ENCODE measurements at places on chromosomes 13 and 19. TPM values are rescaled to one million over a fixed set of nuclear protein-coding genes. Genes with fewer than 3 reads are reported as not detected.

ZNF536 gene
- 2.0 TPM for total RNA-seq

GPR12 gene
- total RNA-seq: not detected

- DNase-seq: no peak
These were observed 5.3 kb downstream of the NDUFA3 start for GRCh38 chr19:54107876-54108490.

- no peak for DNase-seq
These were observed 1.8 kb downstream of the INSR start for GRCh38 chr19:7292352-7292949.

DNA sequence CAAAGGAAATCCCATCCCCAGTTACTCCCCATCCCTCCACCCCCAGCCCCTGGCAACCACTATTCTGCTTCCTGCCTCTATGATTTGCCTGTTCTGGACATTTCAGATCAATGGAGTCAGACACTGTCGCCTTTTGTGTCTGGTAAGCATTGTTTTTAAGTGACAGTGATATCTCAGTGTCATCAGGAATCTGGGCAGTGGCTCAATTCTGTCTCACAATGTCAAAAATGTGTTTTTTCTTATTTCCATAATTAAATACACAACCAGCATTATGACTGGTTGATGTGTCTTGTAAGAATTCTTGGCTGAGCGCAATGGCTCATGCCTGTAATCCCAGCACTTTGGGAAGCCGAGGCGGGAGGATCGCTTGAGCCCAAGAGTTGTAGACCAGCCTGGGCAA is 20.2 kb upstream of the PGLS start:
- no peak for DNase-seq

LILRB1 gene
- total RNA-seq: not detected

CEACAM20 gene
- total RNA-seq: not detected

GRCh38 chr13:28250542-28250941 is 112.2 kb downstream of the PAN3 start:
- DNase-seq: no peak

- DNase-seq: no peak
These were observed 12.7 kb downstream of the ARHGAP45 start for GRCh38 chr19:1079566-1080111.

DNA sequence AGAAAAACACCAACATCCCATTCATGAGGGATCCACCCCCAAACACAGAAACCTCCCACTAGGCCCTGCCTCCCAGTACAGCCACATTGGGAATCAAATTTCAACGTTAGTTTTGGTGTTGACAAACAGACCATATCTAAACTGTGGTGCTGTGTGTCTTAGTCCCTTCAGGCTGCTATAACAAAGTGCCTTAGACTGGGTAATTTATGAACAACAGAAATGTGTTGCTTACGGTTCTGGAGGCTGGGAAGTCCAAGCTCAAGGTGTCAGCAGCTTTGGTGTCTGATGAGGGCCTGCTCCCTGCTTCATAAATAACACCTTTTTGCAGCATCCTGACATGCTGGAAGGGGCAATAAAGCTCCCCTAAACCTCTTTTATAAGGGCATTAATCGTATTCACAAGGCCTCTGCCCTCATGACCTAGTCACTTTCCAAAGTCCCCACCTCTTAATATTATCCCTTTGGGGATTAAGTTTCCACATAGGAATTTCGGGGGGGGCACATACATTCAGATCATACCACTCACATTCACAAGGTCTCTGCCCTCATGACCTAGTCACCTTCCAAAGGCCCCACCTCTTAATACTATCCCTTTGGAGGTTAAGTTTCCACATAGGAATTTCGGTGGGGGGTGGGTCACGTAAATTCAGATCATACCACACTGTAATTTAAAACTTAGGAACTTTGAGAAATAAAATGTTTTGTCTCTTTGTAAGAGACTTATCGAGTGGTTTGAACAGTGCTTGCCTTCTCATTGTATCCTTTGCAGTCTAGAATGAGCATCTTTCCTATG is 27.5 kb downstream of the ZNF507 start:
- no peak for DNase-seq

DNA sequence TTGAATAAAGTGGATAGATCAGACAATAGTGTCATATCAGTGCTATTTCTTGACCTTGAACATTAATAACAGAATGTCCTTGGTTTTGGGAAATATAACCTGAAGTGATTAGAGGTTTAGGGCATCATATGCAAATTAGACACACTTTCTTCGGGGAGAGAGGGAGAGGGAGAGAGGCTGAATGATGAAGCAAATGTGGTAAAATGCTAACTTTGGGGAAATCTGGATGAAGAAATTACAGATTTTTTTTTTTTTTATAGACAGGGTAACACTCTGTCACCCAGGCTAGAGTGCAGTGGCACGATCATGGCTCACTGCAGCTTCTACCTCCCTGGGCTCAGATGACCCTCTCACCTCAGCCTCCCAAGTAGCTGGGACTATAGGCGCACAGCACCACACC is 3.9 kb upstream of the NCR1 start:
- DNase-seq: no peak

DNA sequence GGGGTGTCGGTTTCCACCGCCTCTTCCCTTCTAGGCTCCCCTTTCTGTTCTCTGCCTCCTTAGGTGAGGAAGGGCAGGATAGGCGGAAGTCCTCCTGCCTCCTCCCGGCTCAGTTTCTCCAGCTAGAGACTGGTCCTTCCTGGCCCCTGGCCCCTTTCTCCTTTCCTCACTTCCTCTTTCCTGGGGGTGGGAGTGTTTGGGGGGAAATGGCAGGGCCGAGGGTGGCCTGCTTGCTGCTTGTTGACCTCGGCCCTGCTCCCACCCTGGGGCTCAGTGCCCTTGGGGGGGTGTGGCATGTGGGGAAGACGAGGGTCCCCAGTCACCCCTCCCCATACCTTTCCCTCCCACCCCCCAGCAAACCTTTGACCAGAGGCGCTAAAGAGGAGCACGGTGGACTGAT is 5.0 kb downstream of the U2AF2 start:
- DNase-seq: no peak

DNA sequence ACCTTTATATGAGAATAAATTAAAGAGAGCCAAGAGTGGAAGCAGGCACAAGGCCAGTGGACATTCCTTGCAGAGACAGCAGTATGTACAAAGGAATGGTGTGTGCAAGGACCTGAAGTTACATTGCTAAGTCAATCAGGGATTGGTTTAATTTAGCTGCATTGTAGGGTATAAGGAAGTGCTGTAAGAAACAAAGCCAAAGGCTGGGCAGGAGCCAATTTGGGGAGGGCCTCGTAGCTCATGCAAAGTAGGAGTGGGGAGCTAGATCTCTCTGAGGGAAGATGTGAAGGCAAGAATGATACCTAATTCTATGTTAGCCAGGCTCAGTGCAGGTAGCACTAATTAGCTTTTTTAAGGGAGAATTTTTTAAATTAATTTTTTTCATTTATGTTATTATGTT is 76.7 kb downstream of the SLAIN1 start:
- no peak for DNase-seq

DNA sequence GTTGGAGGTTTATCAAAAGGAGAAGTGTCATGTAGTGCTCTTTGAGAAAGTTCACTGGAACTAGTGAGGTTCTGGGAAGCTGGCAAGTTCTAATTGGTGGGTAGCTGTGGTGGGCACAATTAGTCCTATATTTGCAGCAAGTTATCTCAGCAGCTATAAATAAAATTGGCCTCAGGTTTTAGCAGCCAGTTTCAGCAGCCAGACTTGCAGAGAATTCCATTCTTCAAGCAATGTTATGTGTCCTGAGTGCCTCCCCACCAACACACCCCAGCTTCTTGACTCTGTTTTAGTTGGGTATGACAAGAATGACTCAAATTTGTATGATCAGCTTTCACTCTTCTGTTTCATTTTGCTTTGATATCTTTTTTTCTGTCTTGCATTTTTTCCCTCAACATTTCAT is 4.7 kb downstream of the IFT88 start:
- DNase-seq: no peak

ALG11 gene
- total RNA-seq: 45.1 TPM

GRCh38 chr19:41575998-41576397 is at the start of gene CEACAM21:
Gene CEACAM21 (plus strand): TSS chr19:41576166. CDS start chr19:41576275, 109 bp downstream.
- no peak for DNase-seq

- DNase-seq: no peak
These were observed 399.9 kb downstream of the NDFIP2 start for GRCh38 chr13:79880818-79881217.

DNA sequence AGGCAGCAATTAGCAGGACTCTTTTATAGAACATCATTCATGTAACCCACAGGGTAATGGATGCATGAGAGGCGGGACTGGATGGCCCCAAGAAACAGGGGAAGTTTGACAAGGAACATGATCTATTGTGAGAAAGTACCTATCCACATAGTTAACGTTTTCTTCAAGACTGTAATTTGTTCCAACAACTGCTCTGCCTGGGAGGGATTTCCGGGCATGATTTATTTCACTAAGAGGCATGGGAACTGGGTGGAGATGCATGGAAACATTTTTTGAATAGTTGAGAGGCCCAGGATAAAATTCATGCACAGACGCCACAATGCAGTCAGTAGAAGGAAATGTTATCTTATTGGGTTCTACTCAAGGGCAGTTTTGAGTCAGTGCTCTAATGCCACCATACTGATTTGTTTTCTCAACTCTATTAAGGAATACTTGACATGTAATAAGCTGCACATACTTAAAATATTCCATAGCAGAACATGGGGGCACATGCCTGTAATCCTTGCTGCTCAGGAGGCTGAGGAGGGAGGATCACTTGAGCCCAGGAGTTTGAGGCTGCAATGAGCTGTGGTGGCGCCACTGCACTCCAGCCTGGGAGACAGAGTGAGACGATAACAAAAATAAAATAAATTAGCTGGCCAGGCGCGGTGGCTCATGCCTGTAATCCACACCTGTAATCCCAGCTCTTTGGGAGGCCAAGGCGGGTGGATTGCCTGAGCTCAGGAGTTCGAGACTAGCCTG is 9.9 kb upstream of the ATG4D start:
- no peak for DNase-seq

ATXN8OS gene
- total RNA-seq: not detected

ZNF793 gene
- total RNA-seq: 30.9 TPM

GRCh38 chr13:65112531-65112941 is 2117.6 kb downstream of the PCDH9 start:
- DNase-seq: no peak

DNA sequence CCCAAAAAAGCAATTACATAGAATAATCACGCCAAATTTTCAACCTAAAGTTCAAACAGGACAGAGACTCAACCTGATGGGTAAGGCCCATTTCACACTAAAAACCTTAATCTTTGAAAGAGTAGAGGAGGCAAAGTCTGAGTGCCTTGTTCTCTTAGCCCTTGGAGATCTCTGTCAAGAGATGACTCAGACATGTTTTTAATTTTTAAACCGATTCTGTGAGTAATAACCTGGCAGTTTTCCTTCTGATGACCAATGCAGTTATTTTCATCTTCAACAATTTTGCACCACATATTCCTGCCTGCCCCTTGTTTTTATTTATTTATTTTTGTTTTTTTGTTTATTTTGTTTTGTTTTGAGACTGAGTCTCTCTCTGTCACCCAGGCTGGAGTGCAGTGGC is 11.5 kb upstream of the TNFSF9 start:
- no peak for DNase-seq

C19orf53 gene
- total RNA-seq: 90.1 TPM

TDRD12 gene
- 0.29 TPM for total RNA-seq

POSTN gene
- 2.0 TPM for total RNA-seq

DNA sequence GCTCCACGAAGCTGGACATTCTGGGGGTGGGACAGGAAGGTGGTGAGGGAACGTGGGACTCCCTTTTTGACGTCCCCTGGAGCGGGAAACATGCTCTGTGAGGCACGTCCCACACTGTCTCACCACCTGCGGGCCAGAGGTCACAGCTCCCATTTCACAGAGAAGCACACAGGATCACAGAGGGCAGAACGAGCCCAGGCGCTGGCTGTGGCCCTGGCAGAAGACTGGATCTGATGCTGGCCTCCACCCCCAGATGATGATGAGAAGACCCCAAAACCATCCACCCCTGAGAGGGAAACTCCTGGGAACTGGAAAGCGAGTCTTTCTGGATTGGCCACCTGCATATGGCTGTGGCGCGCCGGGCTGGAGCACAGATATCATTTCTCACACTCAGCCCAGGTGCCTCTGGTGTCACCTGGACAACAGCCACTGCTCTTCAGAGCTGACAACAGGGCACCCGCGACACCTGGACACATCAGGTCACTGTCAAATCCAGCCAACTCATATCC is 216.2 kb downstream of the TUBA3C start:
- DNase-seq: no peak

DNA sequence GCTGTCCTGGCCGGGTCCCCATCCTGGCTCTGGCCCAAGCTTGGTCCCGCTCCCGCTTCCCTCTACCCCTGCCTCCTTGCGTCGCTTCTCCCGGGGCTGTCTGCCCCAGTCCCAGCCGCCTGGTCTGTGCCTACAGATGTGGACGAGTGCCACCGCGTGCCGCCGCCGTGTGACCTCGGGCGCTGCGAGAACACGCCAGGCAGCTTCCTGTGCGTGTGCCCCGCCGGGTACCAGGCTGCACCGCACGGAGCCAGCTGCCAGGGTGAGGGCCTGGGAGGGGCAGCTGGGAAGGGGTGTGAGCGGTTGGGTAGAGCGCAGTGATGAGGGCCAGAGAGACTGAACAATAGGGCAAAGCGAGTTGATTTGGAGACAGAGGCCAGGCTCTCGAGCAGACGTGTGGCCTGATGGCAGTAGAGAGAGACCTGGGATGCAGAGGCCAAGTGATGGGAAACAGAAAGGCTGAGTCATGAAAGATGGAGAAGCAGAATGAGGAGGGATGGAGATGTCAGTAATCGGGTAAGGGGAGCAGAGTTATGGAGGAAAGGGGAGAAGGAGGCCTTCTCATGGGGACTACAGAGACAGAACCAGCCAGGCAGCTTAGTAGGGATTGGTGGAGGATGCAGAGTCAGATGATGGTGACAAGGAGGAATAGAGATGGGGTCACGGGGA is 9.4 kb downstream of the LTBP4 start:
- DNase-seq: no peak

GRCh38 chr19:4571305-4571917 is 11.9 kb upstream of the SEMA6B start:
- DNase-seq: no peak

MADCAM1 gene
- 1.0 TPM for total RNA-seq

FFAR1 gene
- total RNA-seq: 0.74 TPM

- no peak for DNase-seq
These were observed 8.9 kb downstream of the AP1M1 start for GRCh38 chr19:16206637-16207036.

FBXO17 gene
- 24.1 TPM for total RNA-seq

GRCh38 chr19:19379527-19379926 is 25.9 kb upstream of the GATAD2A start:
- no peak for DNase-seq

All from progenitor cell of endocrine pancreas (in vitro differentiated cells).